Iris pigment epithelial cell (primary cell): ENCODE measurements at places on chromosomes 2 and 18.

- no peak for DNase-seq
These were observed 12.2 kb downstream of the BIN1 start for GRCh38 chr2:127094509-127095366.

GRCh38 chr2:140117386-140117785 is 1337.2 kb upstream of the NXPH2 start:
- DNase-seq, result peak; percentile 1

DNA sequence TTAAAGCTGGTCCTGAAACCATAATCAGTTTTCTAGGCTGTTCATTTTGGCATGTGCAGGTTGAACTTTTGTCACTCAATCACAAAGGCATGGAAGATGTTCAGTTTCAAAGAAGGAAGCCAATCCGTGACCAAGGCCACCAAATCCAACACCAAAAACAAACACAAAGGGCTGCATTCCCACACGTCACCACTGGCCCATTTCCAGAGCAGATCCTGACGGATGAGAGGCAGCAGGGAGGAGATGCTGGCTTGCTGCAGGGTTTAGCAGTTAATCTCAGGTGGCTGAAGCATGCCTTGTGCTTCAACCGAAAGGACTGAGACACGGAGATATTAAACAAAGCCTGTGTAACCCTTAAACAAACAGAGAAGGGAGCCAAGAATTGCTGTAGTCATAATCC is 191.9 kb upstream of the CTAGE1 start:
- peak; percentile 31 for DNase-seq

GRCh38 chr18:35469725-35470124 is 28.0 kb downstream of the INO80C start:
- DNase-seq, result no peak

GRCh38 chr18:23575309-23575651 is 11.0 kb downstream of the NPC1 start:
- DNase-seq, result no peak

- DNase-seq, result no peak
These were observed 177.8 kb downstream of the BCL2 start for GRCh38 chr18:63141778-63142176.

- DNase-seq, result no peak
These were observed 3.4 kb downstream of the NGEF start for GRCh38 chr2:233009661-233010060.

DNA sequence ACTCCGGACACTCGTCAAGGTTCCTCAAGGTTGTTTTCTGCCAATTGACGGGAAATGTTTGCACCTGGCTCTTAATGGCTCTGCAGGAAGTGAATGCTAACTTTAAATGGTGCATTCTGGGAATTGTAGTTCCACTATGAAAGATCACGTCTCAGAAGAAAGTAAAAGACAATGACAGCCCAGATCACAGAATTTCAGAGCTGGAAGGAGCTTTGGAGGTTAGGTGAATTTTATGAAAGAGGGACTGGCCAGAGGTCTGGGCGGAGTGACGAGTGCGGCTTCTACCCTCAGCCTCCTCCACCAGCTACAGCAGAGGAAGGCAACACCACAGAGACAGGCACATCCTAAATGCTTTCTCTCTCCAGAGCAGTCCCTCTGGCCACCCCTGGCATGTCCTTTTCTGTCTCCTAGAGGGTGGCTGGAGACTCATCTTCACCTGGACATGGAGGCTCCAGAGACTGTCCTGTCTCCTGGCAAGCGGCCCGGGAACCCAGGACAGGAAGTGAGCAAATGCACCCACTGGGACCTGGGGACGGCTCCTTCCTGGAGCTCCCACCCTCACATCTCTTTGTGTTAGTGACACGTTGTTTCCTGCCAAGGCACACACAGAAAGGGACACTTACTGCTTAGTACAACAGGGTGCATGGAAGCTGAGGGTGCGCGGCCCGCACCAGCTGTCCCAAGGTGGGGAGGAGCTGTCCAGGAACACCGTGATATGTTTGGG is 19.4 kb downstream of the THAP4 start:
- DNase-seq, result no peak

- DNase-seq, result peak; percentile 87
These were observed 497.6 kb upstream of the TCF4 start for GRCh38 chr18:56085551-56085950.

DNA sequence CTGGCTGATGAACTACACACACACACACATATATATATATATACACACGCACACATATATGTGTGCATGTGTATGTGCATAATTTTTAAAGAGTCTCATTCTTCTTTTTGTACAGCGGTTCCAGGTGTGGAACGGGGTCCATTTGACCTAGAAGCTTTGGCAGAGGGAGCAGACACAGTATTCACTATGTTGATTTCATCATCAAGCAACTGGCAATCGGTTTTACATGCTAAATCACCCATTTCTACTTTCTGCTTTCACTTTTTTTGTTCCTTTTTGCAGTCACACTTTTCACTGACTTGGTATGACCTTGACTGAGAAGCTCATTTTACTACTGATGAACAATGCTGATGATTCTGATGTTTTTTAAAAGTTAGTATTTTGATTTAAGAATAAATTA is 63.0 kb upstream of the PGAP1 start:
- DNase-seq, result no peak

DNA sequence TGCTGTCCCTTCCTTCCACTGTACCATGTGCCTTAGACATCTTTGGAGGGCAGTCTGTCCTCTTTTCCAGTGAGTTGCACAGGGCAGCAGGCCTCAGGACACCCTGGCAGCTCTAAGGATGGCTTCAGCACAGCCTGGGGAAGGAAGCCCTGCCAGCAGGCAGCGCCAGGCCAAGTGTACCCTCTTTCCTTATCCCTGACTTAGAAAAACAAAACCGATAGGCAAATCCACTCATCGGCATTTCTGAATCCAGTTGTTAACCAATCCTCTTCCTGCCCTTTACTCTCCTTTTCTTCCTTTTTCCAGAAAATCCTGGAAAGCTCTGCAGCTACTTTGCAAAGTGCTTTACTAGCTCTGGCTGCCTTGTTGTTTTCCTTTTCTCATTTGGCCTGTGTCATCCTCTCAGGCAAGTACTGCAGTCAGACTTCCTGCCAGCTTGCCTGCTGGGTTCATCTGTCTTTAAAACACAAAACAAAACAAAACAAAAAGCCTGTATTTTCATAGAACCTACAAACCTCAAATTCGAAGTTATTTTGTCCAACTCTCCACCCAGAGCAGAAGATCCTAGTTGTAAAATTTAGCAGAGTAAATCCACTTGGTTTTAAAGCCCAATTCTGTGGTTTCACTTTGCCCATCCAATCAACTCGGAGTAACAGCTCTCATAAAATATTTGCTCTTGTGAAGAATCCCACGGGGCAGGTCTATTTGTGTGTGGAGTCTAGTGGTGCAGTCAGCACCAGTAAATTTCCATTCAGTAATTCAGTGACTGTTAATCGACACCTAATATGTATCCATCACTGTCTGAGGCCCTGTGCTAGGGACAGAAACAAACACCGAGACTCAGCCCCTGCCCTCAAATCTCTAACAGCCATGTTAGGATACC is 45.2 kb downstream of the PCBP1 start:
- peak; percentile 79 for DNase-seq

DNA sequence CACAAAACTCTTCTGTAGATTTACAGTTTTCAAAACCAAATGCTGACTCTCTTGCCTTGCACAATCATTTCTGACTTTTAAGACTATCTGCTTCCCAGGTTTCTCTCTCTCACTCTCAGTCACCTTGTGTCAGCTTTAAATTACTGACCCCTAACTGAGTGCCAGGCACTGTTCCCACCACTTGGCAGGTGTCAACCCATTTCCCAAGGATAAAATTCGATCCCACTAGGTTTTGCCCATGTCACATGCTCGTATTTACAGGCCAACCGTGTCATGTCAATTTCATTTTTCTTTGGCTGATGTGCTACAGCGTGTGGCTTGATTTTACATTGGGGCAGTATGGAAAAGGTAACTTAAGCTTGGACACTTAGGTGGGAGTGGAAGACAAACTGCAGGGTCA is 26.1 kb upstream of the LMAN1 start:
- no peak for DNase-seq

- peak; percentile 88 for DNase-seq
These were observed 47.0 kb upstream of the ST3GAL5 start for GRCh38 chr2:85935746-85936208.

- peak; percentile 7 for DNase-seq
These were observed 74.3 kb upstream of the ADAM23 start for GRCh38 chr2:206368933-206369569.

- DNase-seq, result no peak
These were observed 34.5 kb downstream of the PCBP1 start for GRCh38 chr2:70121627-70122372.

DNA sequence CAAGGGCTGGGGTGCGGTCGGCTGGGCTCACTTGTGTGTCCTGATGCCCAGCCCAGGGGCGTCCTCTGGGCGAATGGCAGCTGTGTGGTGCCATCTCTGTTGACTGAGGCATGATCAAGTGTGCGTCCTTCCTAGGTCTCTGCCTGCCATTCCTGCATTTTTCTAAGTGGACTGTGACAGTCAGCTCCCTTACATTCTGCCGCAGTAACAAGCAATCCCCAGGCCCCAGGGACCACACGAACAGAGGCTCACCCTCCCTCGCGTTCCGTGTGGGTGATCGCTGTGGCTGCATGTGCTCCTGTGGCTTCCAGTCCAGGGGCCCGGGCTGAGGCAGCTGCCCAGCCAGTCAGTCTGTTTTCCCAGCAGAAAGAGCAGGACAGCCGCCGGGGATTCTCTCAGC is 17.8 kb downstream of the D2HGDH start:
- no peak for DNase-seq

DNA sequence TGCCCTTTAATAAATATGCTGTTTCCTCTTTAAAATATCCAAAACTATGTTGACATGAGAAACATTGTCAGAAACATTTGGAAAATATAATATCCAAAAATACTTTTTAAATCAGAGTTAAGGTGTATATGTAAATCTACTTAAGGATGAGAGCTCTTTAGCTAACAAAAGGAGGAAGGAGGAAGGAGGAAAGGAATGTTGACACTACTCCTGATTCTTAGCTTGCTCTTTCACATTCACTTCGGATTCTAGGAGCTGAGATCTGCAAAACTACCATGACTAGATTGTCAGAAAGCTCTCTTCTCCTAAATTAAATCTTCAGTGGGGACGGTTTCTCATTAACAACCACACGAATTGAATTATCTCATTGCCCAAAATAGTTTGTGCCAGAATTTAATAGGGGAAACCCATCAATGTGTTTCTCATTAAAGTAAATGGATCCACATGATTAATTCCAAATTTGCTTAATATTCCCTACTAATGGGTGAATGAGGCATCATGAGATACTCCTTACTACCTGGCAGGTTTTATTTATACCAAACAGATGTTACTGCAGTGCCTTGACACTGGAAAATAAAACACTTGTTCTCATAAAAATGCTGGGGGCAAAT is 509.1 kb downstream of the MBD2 start:
- DNase-seq, result no peak

DNA sequence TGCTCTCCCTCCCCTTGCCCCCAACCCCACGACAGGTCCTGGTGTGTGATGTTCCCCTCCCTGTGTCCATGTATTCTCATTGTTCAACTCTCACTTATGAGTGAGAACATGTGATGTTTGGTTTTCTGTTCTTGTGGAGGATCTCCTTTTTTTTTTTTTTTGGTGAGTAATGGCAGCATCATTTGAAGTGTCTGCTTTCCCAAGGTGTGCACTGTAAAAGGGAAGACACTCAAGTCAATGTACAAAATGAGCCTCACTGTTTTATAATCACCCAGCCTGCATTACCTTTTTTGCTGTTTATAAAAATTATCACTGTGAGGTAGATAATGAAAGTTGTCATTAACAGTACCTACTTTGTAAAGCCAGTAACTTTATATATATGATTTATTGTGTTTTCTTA is 56.9 kb downstream of the INSIG2 start:
- DNase-seq, result no peak

DNA sequence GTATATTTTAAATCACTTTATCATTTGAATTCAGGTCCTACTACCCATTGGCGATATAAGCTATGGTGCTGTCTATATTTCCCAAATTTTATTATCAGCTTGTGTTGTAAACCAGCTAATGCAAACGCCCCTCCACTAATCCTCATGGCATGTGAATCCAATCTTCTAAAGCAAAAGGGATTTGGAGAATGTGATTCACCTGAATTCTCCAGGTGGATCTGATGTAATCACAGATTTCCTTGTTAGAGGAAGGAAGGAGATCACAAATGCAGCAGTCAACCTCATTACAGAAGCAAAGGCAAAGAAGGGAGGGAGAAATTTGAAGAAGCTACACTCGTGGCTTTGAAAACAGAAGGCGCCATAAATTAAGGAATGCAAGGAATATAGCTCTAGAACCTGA is 431.1 kb upstream of the CDH19 start:
- no peak for DNase-seq

DNA sequence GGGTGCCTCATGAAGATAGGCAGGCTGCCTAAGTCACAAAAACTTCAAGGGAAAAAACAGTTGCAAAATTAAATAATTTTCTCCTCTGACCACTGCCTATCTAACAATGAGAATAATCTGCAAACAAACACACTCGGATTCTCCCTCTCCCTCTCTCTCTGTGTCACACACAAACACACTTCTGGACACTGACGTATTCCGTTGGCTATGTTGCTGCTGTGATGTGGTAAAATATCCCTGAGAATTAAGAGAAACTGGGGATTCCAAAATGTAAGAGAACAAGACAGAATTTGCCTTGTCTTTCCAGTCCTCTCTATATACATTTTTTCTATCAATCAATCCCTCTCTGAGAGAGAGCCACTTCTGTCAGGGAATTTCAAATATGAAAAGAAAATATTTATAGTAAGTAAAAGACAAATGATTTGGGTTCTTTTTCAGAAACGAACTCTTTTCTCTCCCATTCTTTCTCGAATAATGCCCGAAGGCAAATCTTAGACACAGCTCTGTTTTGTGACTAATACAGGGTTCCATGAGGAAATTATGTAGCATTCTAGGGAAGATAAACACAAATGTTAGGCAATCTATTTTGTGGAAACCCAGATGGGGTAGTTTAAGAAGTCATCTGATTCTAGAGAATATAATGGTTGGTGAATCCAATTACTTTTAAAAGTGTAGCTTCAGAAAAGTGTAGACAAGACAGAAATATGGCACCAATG is 310.3 kb upstream of the CYP26B1 start:
- DNase-seq, result peak; percentile 60

DNA sequence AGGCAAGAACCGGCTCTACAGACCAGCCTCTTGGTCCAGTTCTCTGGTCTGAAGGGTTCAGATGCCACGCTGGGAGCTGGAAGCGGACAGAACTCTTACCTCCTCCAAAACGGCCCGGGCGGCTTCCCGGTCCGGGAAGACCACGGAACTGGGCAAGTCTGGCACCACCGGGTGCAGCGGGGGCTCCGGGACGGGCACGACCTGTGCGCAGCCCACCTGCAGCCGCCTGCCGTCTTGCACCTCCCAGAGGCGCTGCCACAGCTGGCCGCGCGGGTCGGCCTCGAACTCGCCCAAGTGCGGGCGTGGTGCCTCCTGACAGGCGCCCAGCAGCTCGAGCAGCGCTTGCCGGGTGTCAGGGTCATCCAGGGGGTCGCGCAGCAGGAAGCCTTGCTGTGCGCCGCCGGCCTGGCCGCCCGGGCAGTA is 773 bp downstream of the CMPK2 start:
- DNase-seq, result no peak

GRCh38 chr2:240966457-240966905 is 31.9 kb upstream of the SNED1 start:
- DNase-seq, result no peak

- DNase-seq, result peak; percentile 97
These were observed 164.2 kb downstream of the ANTXR1 start for GRCh38 chr2:69177063-69177771.
